CD4-positive, alpha-beta T cell treated with Interferon alpha-2 for 1 hour (primary cell): ENCODE measurements at places on chromosomes 6 and 20.

GRCh38 chr6:164807125-164807524 is 502.3 kb downstream of the C6orf118 start:
- no peak for DNase-seq

DNA sequence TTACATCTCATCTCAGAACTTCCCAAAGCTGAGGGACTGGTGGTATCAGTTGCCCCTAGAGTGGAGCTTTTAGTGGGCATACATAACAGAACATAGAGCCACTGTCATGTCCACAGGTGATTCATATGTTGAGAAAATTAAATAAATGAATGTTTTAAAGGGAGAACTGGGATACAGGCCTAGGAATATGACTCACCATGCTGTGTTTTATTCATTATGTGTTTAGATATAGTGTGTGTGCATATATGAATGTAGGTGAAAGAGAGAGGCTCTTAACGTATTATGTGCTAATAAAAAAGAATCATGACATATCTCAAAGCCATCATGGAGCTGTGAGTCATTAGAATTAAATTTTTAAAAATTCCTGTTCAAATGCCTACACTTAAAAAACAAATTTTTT is 332.2 kb upstream of the RSPO3 start:
- DNase-seq, result no peak

GRCh38 chr6:146315381-146316174 is 228.1 kb upstream of the RAB32 start:
- no peak for DNase-seq

GRCh38 chr20:45336530-45337366 is 11.5 kb downstream of the SDC4 start:
- no peak for DNase-seq

- DNase-seq, result no peak
Observed at GRCh38 chr6:151071295-151071694, 168.5 kb upstream of the AKAP12 start.
